ENCODE measurements at places on chromosomes 1 and 21. TPM values are rescaled to one million over a fixed set of nuclear protein-coding genes. Genes with fewer than 3 reads are reported as not detected.

DNA sequence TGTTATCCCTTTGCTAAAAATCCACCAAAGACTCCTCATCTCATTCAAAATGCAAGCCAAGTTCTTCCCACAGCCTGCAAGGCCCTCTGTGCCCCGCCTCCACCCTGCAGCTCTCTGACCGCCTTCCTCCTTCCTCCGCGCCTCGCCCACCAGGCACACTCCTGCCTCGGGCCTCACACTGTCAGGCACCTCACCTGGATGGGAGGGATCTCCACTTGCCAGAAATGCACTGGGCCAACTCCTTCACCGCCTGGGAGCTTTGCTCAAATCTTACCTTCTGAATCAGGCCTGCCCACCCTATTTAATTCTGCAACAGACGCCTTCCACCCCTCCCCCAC, 26.2 kb downstream of the PGBD5 start:
- H3K27me3 ChIP-seq: no peaks in the 10 kb centered on the region
- H3K27ac ChIP-seq: no peak overlapping the region
- H3K36me3 ChIP-seq: no peaks in the 10 kb centered on the region
- H3K4me1 ChIP-seq: no peaks in the 10 kb centered on the region
- no peak overlapping the region for H3K4me3 ChIP-seq

DNA sequence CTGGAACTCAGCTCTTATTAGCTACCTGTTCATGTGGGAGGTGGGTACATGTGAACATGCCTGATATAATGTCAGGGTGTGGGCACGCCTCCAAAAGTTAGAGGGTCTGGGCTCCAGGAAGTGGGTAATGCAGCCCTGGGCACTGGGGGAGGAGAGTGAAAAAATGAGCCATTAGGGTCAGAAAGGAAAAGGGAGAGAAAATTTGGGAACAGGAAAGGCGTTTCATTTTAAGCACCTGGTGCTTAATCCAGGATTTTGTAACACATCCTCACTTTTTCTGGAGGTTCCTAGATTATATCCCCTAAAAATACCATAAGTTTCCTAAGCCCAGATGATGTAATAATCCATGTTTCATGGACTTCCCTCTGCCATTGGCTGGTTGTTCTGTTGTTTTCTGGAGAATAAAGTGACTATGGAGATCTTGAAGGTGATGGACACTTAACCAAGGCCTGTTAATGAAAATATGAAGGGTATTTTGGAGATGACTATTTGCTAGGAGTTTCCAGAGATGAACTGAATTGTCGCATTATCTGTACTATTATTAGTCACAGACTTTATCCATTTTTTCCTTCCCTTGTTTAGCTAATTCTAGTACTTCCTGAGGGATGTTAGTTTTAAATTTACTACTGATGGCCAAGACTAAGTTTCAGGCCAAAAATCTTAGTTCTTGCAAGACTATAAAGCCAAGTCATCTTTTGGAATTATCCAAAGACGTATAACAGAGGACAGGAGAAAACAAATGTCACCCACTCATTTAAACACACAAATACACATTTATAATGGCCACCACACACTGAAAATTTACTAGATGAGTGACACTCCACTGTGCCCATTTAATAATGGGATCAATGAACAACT, 24.4 kb upstream of the TARBP1 start:
- H3K27me3 ChIP-seq: no peaks in the 10 kb centered on the region
- peaks cover 32% of the 10 kb centered on the region for H3K4me1 ChIP-seq
- H3K36me3 ChIP-seq: no peaks in the 10 kb centered on the region
- H3K27ac ChIP-seq: peak overlapping the region; percentile 53
- no peak for DNase-seq

DNA sequence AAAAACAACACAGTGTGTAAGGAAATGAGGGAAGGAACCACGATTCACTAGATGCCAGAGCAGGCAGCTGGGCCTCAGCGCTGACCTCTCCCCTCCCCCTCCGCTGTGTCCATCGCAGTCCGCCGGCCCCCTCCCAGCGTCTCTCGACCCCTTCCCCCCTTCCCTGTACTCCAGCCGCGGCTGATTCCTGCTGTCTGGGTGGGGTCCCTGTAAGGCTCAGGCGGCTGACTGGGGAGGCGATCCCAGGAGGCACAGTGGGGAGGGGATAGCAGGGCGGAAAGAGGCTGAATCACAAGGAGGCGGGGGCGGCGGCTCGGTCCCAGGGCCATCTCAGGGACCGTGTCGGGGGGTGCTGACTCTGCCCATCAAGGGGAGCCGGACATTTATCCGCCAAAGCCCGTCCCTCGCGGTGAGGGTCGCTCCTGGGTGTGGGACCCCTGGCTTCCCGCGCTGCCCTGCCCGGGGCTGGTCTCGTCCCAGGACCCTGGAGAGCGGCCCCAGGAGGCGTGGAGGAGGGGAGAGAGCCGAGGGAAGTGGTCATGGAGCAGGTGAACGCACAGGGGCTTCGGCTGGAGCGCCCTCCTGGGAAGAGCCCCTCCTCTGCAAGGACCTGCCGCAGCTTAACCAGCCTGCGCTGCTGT, 241.9 kb downstream of the PTPRU start:
- no peaks in the 10 kb centered on the region for H3K4me1 ChIP-seq
- H3K27ac ChIP-seq: no peak overlapping the region

- peaks cover 6% of the 10 kb centered on the region for H3K4me1 ChIP-seq
- peak; percentile 11 for DNase-seq
- H3K36me3 ChIP-seq: no peaks in the 10 kb centered on the region
- H3K27me3 ChIP-seq: no peaks in the 10 kb centered on the region
- H3K4me3 ChIP-seq: no peak overlapping the region
- H3K27ac ChIP-seq: no peak overlapping the region
Measured at GRCh38 chr1:109776206-109776835, 12.6 kb upstream of the EPS8L3 start.

DNA sequence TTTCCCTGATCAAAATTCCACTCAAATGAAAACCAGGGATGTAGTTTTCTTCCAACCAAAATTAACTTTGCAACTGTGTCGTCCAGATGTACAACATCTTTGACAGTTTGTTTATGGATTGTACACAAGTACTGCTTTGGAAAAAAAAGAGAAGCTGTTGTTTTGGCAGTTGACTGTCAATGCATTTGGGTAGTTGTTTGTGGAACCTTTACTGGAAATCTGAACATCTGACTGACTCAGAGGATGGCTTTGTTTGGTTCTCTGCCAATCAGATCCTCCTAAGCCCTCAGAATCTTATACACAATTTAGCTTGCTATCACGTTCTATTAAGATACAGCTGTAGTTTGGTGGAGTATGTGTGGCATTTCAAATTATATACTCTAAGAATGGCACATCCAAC, 195.0 kb downstream of the KCNK2 start:
- DNase-seq: no peak
- H3K27me3 ChIP-seq: no peaks in the 10 kb centered on the region
- H3K36me3 ChIP-seq: no peaks in the 10 kb centered on the region
- H3K27ac ChIP-seq: no peak overlapping the region
- H3K4me1 ChIP-seq: no peaks in the 10 kb centered on the region

DNA sequence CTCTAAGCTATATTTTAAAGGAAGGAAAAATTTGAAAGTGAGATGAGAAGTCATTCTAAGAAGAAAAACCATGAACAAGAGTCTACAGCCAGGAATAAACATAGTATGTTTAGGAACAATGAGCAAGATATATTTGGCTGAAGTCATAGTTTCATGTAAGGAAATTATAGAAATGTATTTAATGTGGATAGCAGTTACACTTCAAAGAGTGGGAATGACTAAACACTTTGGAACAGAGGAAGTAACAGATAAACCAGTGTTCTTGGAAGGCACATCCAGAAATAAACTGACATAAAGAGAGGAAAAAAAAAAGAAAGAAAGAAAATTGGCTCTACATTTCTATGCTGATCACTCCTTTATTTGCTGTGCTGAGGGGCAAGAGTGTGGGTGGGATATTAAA, 18.0 kb downstream of the C8A start:
- peaks cover 27% of the 10 kb centered on the region for H3K27me3 ChIP-seq
- H3K4me1 ChIP-seq: no peaks in the 10 kb centered on the region
- H3K4me3 ChIP-seq: no peak overlapping the region
- no peak overlapping the region for H3K27ac ChIP-seq
- H3K36me3 ChIP-seq: no peaks in the 10 kb centered on the region
- DNase-seq: no peak

TMEM82 gene
- not detected for total RNA-seq

DNA sequence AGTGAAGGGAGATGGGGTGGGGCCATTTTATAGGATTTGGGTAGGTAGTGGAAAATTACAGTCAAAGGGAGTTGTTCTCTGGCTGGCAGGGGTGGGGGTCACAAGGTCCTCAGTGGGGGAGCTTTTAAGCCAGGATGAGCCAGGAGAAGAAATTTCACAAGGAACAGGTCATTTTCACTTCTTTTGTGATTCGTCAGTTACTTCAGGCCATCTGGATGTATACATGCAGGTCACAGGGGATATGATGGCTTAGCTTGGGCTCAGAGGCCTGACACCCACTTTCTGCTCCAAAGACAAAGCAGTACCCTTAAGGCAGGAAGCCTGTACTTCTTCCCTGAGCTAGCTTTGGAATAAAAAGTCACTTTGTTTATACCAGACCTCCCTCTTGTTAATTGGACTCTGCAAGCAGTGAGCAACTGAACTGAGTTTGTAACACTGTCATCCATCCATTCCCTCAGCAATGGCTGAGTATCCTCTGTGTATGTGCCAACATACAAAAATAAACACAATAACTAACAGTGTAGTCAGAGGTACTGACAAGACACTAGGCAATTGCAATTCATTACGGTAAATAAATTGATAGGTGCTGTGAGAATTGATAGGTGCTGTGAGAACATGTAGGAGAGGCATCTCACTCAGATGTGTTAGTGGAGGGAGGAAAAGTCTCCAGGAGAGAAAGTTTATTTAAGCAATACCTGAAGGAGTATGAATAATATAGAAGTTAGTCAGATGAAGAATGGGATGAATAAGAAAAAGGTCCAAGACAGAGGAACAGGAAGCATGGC, 14.7 kb upstream of the RGS2 start:
- H3K36me3 ChIP-seq: no peaks in the 10 kb centered on the region
- H3K4me1 ChIP-seq: peaks cover 12% of the 10 kb centered on the region
- H3K27ac ChIP-seq: no peak overlapping the region
- H3K27me3 ChIP-seq: no peaks in the 10 kb centered on the region
- no peak for DNase-seq

- no peak overlapping the region for H3K4me3 ChIP-seq
- no peaks in the 10 kb centered on the region for H3K27me3 ChIP-seq
- DNase-seq: no peak
- no peak overlapping the region for H3K27ac ChIP-seq
Measured at GRCh38 chr1:74858136-74858535, 125.2 kb downstream of the TYW3 start.

DNA sequence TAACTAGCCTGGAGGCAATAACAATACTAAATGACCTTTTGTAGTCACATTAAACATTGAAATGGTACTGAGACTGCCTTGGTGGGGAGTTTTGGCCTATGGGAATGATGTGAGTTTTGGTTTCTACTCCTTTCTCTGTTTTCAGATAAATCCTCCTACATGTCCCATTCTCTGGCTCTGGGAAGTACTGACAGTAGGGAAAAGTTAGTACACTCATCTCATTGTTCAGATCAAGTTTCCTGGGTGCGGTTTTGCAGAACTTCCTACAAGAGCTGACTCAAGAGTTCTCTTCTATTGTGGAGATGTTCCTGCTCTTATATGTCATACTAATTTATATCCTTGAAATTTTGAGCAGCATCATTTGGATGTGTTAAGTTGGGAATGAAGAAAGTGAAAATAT, 74.2 kb upstream of the MACF1 start:
- DNase-seq: no peak
- H3K4me3 ChIP-seq: no peak overlapping the region
- H3K27ac ChIP-seq: peak overlapping the region; percentile 87
- H3K27me3 ChIP-seq: no peaks in the 10 kb centered on the region
